Activated naive CD4-positive, alpha-beta T cell treated with Interleukin-2 at 50 U/mL for 16 hours (primary cell): ENCODE measurements at places on chromosomes 12 and 14.

- no peak for DNase-seq
Observed at GRCh38 chr14:57391517-57392195, 1.3 kb downstream of the NAA30 start.

DNA sequence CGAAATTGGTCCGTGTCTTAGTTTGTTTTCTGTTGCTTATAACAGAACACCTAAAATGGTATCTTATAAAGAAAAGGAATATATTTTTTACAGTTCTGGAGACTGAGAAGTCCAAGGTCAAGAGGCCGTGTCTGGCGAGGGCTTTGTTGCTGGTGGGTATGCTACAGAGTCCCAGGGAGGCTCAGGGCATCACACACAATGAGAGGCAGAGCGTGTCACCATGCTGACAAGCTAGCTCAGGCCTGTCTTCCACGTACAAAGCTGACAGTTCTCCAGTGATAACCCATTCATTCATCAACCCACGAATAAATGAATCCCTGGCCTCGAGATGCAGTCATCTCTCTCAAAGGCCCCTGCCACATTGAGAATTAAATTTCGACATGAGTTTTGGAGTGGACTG lies 56.7 kb upstream of the AEBP2 start:
- no peak for DNase-seq

GRCh38 chr12:109893261-109893995 lies 6.6 kb upstream of the TCHP start:
- no peak for DNase-seq

DNA sequence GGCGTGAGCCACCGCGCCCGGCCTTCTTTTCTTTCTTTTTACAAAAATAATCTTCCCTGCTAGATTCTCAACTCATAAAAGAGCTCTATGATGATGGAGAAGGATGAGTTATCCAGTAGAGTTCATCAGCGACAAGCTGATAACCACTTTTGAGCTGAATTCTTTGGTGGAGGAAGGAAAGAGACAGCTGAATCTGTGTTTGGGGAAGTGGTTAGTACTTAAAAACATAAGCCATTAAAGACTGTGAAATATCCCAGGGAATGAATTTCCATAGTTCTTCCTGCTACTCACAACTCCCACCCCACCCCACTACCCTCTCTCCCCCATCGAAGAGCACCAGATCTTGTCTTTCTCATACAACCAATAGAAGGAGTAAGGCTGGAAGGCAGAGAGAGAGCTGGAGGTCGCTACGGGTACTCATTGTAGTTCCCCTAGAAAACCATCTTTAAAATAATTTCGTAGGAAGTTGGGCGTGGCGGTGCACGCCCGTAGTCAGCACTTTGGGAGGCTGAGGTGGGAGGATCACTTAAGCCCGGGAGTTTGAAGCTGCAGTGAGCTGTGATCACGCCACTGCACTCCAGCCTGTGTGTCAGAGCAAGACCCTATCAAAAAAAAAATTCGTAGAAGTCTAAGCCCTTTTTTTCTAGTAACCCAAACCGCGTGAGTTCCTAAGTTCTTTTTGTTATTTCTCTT lies 647 bp upstream of the ESPL1 start:
- peak; percentile 43 for DNase-seq

- no peak for DNase-seq
Observed at GRCh38 chr12:12721176-12721751, 4.1 kb downstream of the CDKN1B start.

DNA sequence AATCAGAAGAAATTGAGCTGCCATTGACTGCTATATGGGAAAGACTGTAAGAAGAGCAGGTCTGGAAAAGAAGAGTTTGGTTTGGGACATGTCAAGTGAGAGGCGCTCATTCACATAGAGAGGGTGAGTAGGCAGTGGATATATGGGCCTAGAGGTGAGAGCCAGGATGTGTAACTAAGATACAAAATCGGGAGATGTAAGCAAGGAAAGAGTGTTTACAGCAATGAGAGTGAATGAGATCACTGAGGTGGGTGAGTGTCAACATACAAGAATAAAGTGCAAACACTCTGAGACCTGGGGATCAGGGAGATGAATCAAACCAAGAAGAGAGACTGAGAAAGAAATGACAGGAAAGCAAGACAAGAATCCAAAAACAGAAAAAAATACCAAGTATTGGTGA lies 58.0 kb upstream of the RTRAF start:
- no peak for DNase-seq

- DNase-seq = no peak
Observed at GRCh38 chr12:52965337-52965731, 16.4 kb downstream of the KRT18 start.

- no peak for DNase-seq
Observed at GRCh38 chr12:2095878-2096277, 43.1 kb downstream of the CACNA1C start.

DNA sequence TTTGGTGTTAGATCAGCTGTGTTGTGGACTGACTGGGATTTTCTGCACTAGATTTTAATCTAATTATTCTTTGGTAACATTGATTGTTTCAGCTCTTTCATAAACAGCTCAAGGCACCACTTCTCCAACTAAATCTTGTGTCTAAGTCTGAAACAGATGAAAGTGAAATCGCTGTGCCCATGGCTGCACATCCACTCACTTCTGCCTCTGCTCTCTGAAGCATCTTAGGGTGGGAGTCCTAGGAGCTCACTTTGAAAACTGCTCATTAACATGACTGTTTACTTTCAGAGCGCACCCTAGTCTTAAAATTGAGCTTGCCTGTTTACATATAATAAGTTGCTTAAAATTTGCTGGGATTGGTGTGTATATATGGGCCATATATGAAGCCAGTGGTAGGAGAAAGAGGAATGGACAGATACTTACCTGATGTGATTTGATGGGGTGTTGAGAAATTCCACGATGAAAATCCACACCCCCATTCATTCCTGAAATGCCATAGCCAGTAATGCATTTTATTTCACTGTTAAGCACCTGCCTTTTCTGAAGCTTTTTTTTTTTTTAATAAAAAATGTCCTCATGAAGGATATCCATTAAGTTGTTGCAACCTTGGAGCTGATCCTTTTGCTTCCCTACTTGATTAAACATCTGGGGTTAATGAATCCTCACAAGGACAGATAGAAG lies 52.8 kb downstream of the PPFIBP1 start:
- DNase-seq = no peak

DNA sequence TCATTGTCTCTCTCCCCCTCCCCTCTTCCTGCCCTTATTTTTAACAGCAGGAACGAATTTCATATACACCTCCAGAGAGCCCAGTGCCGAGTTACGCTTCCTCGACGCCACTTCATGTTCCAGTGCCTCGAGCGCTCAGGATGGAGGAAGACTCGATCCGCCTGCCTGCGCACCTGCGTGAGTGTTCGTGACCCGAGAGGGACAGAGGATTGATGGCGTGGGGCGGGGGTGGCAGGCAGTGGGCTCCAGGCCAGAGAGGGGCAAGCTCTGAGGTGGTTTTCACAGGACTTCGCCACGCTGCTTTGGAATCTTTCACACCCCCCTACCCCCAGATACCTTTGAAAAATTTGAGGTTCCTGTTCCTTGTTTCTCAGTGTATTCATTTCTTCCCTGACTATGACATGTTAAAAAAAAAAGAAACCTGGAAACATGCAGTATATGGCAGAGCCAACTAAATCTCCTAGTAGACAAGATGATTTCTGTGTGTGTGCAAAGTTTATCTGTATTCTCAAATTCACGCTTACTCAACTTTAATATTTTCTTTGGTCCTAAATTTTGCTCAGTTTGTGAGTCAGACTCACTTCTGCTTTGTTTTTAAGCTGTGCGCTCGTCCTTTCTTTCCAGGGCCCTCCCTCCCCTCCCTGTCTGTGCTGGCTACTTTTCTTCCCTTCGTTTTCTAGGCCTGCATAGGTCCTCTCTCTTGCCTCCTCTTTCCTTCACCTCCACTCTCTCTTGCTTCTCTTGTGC lies 103.1 kb downstream of the ETV6 start:
- no peak for DNase-seq

- DNase-seq = no peak
Observed at GRCh38 chr12:75655315-75655806, 144.0 kb upstream of the KRR1 start.
